Activated CD8-positive, alpha-beta memory T cell treated with anti-CD3 and anti-CD28 coated beads for 4 hours (primary cell): ENCODE measurements at places on chromosomes 3 and 15.

DNA sequence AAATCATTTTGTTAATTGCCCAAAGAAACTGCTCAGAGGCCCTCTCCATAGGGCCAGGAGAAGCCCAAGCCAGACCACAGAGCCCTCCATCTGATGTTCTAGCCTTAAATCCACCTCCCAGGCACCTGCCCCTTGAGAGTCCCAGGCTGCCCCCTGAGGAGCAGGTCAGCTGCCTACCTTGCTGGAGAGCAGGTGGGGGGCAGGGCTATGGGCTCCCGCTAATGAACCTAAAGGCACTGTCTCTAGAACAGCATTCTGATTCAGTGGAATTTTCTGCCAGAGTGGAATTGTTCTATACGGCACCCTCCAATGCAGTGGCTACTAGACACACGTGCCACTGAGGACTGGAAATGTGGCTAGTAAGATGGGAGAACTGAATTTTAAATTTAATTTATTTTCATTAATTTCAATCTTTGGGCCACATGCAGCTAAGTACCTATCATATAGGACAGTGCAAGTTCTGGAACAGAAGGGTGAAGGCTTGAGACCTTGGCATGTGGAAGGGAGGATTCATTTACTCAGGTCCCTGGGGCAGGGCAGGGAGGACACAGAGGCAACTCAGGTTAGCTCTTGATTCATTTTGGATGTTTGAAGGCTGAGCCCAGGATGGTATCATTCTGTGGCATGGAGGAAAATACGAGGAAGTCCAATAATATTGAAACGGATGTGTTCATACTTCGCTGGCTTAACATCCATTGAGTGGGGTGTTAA, 11.4 kb downstream of the AMOTL2 start:
- no peak for DNase-seq

DNA sequence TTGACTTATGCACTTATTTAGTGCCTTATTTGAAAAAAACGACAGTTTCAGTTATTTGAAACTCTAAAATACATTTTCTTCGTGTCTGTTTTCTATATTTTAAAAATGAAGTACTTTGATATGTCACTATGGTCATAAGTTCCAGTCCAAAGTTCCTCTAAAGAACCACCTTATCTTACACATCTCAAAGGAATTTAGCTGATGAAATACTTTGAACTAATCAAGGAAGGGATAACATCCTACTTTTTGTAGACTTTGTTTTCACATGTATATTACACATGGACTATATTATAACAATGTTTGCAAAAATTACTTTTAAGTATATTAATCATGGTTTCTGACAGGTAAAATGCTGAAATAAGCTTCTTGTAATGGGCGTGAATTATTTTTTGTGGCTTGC, 265.8 kb upstream of the ZNF717 start:
- DNase-seq: no peak

- DNase-seq: no peak
These were observed 71.3 kb downstream of the NUP210 start for GRCh38 chr3:13348661-13349396.

DNA sequence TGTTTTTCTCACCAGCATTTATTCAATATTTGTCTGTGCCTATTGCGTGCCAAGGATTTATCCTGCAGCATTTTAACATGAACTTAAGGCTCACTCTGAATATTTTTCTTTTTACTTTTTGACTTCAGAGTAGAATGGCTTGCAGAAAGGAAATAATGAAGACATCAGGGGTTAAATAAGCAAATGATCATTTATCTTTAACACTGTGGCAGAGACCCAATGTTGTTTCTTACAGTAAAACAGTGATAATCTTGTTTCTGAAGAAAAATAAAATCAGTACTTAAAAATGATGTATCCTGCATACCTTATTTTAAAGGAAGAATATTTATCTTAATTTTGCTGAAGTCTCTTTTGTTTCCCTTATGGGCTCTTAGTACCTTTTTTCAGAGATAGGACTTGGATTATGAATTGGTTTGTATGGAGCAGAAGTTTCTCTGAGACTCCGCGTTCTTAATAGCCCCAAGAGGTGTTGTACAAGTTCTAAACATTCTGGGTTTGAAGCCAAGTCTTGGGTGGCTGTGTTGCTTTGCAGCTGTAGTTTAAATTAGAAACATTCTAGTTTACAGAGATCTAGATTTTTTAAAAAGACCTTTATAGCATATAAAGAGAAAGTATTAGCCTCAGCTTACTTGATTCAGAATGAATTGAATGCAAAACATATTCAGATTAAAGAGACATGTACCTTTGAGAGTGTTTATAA, 40.5 kb downstream of the COL6A6 start:
- DNase-seq: no peak

DNA sequence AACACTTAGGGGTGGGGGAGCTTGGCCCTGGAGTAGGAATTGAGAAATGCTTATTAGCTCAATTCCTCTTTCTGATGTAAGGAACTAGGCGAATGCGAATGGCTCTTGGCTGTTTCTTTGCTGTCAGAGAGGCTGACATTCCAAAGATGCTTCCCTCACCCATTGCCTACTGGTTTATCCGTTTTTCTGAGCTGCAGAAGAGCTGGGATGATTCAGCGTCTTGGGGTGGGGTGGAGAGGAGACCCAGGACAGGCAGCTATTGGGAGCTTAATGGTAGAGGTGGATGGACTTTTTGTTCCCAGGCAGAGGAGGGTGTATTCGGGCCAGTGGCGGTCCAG, 9.8 kb downstream of the PLEKHO2 start:
- DNase-seq: no peak

- DNase-seq: no peak
These were observed 18.9 kb upstream of the SPTSSB start for GRCh38 chr3:161390200-161390599.
